ENCODE measurements at places on chromosomes 1 and 21. TPM values are rescaled to one million over a fixed set of nuclear protein-coding genes. Genes with fewer than 3 reads are reported as not detected.

SELE gene
- total RNA-seq = 16.3 TPM

LMOD1 gene
- total RNA-seq = 31.6 TPM

EDN2 gene
- not detected for total RNA-seq

GRCh38 chr1:40309374-40310128 is 7.5 kb downstream of the COL9A2 start:
- no peaks in the 10 kb centered on the region for H3K36me3 ChIP-seq
- H3K4me3 ChIP-seq = no peak overlapping the region
- H3K27ac ChIP-seq = peak overlapping the region; percentile 73
- H3K27me3 ChIP-seq = no peaks in the 10 kb centered on the region

GRCh38 chr21:27447843-27448242 is 481.0 kb upstream of the ADAMTS5 start:
- no peaks in the 10 kb centered on the region for H3K27me3 ChIP-seq
- no peaks in the 10 kb centered on the region for H3K36me3 ChIP-seq
- no peak for DNase-seq

DNA sequence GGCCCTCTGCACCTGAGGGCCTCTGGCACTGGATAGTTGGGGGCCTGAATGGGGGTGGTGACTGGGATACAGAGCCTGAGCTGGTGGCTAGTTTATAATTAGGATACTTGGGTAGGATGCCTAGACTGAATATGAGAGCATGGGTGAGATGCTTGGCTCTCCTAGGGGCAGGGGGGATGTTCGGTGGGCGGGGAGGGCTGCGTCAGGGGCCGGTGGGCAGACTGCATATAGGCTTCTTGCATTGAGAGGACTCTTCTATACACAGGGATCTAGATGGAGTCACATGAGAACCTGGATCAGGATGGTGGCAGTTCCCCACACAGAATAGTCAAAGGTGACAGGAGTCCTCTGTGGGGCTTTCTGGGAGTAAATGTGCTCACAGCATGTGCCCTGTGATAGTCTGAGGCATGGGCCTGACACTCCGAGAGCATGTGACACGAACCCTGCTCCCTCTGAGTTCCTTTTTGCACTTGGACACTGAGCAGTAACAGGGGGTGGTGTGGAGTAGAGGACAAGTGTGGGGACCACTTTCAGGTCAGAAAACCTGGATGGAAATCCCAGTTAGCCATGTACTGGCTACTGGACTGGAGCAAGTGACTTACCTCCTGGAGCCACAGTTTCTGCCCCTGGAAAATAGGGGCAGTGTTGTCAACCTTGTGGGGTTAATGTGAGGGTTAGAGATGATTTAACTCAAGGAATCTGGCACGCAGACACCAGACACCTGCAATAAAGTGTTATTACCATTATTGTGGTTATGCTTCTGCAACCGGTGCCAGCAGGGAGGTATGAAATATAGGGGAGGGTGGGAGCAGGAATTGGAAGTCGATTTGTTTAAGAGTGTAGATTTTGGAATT is 2.2 kb downstream of the MAP7D1 start:
- no peak for DNase-seq
- H3K4me3 ChIP-seq = peak overlapping the region; percentile 100
- H3K4me1 ChIP-seq = peaks cover 68% of the 10 kb centered on the region
- peak overlapping the region; percentile 100 for H3K27ac ChIP-seq
